Esophagus squamous epithelium (tissue), 5 donors: ENCODE measurements at places on chromosomes 7 and 10. TPM values are rescaled to one million over a fixed set of nuclear protein-coding genes. Genes with fewer than 3 reads are reported as not detected.

Gene FZD1
- 14.5 TPM for total RNA-seq

Gene CFAP70
- total RNA-seq: 0.80 TPM

Gene FKBP6
- not detected for total RNA-seq

Gene GNGT1
- not detected for total RNA-seq

Gene CCDC146
- total RNA-seq: 4.6 TPM

Gene ARID5B
- total RNA-seq: 27.4 TPM

Gene TEX47
- total RNA-seq: not detected

Gene NUTM2E
- total RNA-seq: not detected

Gene GBX1
- not detected for total RNA-seq

Gene HMX3
- not detected for total RNA-seq

Gene VSTM4
- total RNA-seq: 1.1 TPM

Gene EBLN1
- not detected for total RNA-seq

Gene ZNF716
- total RNA-seq: not detected

Gene AKR1C1
- 167 TPM for total RNA-seq

Gene TMEM176B
- 54.9 TPM for total RNA-seq

Gene VWA2
- 5.7 TPM for total RNA-seq

DNA sequence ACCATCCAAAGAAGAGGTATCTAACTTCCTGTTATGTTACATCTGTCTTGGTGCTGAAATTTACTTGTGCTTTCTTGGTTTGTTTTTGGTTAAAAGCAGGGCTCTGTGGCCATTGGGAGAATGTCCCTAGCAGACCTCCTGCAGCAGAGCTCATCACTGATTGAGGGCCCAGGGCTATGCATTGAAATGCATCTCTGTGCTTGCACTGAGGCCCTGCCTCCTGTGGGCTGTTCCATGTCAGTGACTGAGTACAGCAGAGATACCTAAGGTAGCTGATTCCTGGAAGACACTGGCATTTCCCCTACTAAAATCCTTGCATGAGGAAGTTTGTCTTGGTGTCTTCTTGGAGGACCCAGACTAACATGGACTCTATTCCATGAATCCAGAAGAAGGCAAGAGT is 213.9 kb downstream of the FRMD4A start:
- DNase-seq: no peak

DNA sequence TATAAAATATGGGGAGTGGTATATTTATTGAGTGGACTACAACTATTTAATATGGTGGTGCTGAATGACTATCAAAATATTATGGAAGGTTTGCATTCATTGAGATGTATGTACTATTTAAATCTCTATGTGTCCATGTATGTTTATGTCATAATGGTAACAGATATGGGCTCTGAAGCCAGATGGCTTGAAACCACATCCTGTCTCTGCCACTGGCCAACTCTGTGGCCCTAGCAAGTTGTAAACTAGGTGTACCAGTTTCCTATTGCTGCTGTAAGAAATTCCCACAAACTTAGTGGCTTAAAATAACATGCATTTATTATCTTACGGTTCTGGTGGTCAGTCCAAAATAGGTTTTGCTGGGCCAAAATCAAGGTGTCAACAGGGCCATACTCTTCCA is 198.1 kb upstream of the NFE2L3 start:
- DNase-seq: no peak

GRCh38 chr10:27153845-27154193 is 365 bp downstream of the YME1L1 start:
- no peak for DNase-seq

DNA sequence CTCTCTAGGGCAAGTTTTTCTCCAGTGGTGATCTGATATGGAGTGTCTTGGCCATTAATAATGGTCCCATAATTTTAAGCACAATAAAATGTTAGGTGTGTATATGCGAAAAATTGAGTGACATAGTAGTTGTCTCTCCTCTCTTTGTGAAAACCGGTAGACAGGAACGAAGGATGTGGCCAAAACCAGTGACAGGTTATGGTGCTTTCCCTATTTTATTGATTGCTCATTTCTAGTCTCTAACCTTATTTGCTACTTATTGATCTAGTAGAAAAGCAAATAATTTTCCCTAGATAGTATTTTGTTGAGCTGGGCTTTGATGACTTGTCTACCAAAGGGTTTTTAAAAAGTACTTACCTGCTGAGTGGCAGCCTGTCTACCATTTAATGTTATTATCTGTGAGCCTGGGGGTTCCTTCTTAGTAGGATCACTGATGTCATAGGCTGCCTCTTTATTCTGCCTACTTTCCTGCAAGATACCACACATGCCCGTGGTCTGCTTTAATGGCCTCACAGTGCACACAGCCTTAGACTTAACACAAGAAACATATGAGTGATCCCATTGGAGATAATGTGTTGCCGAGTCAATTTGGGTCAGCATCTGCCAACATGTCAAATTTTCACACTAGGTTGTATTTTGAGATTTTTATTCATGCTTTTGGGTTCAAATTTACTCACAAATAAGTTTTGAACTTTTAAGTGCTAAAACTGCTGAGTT is 100.0 kb downstream of the AUTS2 start:
- no peak for DNase-seq

DNA sequence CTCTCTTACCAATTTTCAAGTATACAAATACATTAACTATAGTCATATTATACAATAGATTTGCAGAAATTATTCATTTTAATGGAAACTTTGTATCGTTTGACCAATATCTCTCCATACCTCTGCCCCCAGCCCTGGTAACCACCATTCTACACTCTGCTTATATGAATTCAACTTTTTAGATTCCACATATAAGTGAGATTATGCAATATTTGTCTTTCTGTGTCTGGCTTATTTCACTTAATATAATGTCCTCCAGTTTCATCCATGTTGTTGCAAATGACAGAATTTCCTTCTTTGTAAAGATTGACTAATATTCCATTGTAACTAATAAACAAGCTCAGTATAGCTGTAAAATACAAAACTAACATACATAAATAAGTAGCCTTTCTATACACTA is 55.4 kb downstream of the A1CF start:
- DNase-seq: no peak

DNA sequence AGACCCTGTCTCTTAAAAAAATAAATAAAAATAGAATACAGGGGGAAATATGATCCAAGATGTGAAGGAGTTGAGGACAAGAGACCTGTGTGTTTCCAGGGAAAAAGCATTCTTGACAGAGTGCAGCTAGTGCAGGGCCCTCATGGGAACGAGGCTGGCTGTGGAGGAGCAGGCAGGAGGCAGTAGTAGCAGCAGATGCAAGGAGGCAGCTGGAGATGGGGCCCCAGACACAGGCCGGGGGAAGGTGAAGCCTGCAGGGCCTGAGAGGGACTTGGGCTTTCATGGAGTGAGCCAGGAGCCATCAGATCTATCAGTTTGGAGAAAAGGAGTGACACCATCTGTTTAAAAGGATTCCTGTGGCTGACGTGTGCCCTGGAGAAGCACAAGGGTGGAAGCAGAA is 71.4 kb upstream of the ZNF438 start:
- DNase-seq: no peak

GRCh38 chr10:69866688-69867461 is 65.2 kb downstream of the COL13A1 start:
- DNase-seq: no peak

DNA sequence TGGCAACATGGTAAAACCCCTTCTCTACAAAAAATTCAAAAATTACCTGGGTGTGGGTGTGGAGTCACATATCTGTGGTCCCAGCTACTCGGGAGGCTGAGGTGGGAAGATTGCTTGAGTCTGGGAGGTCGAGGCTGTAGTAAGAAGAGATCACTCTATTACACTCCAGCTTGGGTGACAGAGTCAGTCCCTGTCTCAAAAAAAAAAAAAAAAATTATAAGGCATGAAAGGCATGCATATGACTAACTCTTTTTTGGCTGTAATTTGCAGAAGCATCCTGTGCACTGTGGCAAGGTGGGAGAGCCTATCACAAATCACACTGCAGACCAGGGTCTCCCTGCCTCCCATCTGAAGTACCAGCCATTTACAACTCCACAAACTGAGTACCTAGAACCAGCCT is 14.1 kb upstream of the MYPN start:
- no peak for DNase-seq

DNA sequence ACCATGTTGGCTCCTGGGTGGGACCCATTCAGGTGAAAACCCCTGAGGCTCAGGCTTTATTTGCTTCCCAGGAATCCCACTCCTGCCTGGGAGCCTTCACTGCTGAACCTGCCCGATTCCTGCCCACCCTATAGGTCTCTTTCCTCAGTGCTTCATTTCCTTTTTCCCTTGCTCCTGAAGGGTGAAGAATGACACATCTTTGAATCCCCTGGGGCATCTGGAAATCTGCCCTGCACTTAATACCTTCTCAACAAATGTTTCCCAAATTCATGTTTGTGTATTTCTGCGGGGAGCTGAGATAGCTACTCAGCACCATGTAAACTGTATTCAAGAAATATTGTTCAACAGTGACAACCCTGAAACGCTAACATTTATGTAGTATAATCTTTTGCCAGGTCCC is 10.3 kb upstream of the PCBD1 start:
- no peak for DNase-seq

- no peak for DNase-seq
These were observed 235.2 kb downstream of the POU6F2 start for GRCh38 chr7:39212876-39213275.

- DNase-seq: no peak
These were observed 220.9 kb upstream of the KMT2E start for GRCh38 chr7:104793066-104793465.

DNA sequence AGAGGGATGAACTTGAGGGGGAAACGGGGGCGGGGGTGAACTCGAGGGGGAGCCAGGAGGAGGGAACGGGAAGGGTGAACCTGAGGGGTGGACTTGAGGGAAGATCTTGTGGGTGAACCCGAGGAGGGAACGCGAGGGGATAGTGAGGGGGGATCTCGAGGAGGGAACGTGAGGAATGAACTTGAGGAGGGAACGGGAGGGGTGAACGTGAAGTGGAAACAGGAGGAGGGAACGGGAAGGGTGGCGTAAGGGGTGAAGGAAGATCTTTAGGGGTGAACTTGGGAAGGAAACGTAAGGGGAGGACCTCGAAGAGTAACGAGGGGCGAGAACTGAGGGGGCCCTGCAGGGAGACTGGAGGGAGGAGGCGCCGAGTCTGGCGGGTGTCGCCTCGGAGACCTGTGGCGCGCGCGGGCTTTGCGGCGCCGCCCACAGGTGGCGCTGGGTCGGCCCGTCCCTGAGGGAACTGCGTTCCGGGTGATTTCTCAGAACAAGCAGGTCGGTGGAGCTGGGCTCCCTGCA is 651 bp downstream of the MYO3A start:
- no peak for DNase-seq
